ENCODE measurements at places on chromosomes 13 and 19.

GRCh38 chr19:13155472-13156359 lies 5.5 kb downstream of the IER2 start:
- DNase-seq = peak; percentile 49

GRCh38 chr19:54379187-54379678 lies 14.5 kb upstream of the LAIR1 start:
- no peak for DNase-seq

DNA sequence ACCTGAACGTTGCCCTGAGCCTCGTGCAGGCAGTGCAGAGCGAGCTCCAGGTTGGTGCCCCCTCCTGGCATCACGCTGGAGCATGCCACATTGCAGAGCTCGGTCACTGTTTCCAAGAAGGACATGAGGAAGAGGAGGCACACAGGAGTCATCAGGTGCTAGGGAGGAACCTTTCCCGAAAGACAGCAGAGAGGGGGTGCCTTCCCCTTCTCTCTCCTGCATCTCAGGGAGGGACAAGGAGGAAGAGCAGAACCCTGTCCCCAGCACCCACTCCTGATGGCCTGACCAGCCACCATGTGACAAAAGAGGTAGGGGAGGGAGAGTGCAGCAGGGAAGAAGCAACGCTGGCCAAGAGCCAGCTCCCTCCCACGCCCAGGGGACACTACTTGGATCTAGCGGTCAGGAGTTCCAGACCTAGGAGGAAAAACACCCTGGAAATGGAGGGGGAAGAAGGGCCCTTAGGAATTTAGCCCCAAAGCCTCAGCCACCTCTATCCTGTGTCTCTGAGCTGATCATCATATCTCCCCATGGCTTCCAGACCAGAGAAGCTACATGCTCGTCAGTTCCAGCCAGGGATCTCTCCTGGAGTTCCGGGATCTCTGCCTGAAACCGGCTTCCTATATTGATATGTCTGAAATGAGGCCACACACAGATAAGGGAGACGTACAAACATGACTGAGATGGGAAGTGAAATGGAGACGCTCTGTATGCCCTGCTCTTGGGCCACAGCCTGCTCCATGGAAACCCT lies 17.0 kb upstream of the NAPA start:
- DNase-seq = no peak

DNA sequence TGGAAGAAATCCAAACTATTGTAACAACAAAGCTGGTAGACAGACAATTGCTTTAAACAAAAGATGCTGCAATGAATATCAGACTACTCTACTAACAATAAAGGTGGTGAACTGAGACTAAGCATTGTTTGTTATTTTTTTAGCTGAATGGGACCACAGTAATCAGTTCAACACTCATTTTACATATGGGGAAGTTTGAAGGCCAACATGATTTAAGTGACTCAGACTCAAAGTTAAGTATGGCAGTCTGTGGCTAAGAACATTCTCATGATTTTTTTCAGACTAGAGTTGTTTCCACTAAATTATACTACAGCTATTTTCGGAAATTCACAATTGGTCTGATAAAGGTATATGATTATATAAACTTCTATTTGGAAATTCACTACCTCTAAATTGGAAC lies 10.4 kb downstream of the EXOSC8 start:
- DNase-seq = no peak
